ENCODE measurements at places on chromosomes 12 and 14. TPM values are rescaled to one million over a fixed set of nuclear protein-coding genes. Genes with fewer than 3 reads are reported as not detected.
A peak's percentile ranks its signal among the peaks of the same experiment; 100 is the strongest.

- DNase-seq, result no peak
Observed at GRCh38 chr12:57816001-57816854, 2.3 kb downstream of the AVIL start.

GRCh38 chr12:2890001-2890387 lies 697 bp upstream of the TULP3 start:
- DNase-seq, result no peak

DNA sequence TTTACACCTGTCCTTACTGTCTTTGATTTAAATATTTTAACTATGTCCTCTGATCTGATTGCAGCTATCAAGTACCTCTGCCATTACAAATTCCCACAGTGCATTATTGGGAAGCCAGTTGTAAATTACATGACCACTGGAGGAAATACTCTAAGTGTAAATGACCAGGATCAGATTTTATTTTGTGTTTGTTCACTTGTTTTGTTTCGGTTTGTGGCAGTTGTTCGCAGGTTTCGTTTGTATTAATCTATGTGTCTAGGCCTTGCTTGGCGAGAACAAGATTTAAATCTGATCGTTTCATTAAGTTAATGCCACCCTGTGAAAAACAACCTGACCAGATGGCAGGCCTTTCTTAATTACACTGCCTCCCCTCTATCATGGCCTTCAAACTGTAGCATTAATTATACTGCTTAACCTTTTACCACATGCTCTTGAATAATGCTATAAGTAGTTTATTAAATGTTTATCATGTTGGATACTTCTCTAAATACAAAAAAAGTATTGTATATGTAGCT lies 990.1 kb downstream of the TMTC2 start:
- DNase-seq, result no peak

GRCh38 chr12:124715121-124715990 lies 147.9 kb upstream of the NCOR2 start:
- DNase-seq, result no peak

- DNase-seq, result no peak
Observed at GRCh38 chr14:69152181-69152901, 578 bp downstream of the DCAF5 start.

- no peak for DNase-seq
Observed at GRCh38 chr12:39467432-39467870, 24.5 kb upstream of the KIF21A start.

NEUROD4 gene
- 3.3 TPM for total RNA-seq

TESPA1 gene
- total RNA-seq, result not detected

PNP gene
- 66.3 TPM for total RNA-seq

DNA sequence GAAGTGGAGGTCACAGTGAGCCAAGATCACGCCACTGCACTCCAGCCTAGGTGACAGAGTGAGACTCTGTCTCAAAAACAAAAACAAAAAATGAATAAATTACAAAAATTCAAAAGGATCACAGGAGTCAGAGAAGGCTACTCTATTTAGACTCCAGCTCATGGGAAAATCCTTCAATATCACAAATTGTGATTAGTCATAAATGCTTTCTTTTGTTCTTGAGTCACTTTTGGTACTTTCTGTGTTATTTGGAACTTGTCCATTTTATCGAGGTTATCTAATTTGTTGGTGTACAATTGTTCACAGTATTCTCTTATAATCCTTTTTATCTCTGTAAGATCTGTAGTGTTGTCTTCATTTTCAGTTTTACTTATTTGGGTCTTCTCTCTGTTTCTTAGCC lies 18.9 kb downstream of the ALDH2 start:
- no peak for DNase-seq

- no peak for DNase-seq
Observed at GRCh38 chr12:93404961-93405849, 27.5 kb downstream of the NUDT4 start.

PA2G4 gene
- 115 TPM for total RNA-seq

- no peak for DNase-seq
Observed at GRCh38 chr14:59313658-59314608, 125.5 kb downstream of the DAAM1 start.

SLC2A14 gene
- 7.0 TPM for total RNA-seq

GRCh38 chr12:92253301-92253700 lies 107.7 kb upstream of the BTG1 start:
- DNase-seq, result no peak

- no peak for DNase-seq
Observed at GRCh38 chr14:103221781-103222358, 98.6 kb downstream of the TNFAIP2 start.

GRCh38 chr12:72957454-72957853 lies 685.3 kb downstream of the TRHDE start:
- no peak for DNase-seq

GRCh38 chr12:65742018-65743010 lies 82.0 kb upstream of the HMGA2 start:
- DNase-seq, result peak; percentile 88

MMAB gene
- 39.0 TPM for total RNA-seq

SLC25A21 gene
- 0.58 TPM for total RNA-seq

GRCh38 chr12:2891240-2892053 lies 756 bp downstream of the TULP3 start:
- peak; percentile 77 for DNase-seq

GRCh38 chr14:30240018-30240417 lies 312.4 kb upstream of the PRKD1 start:
- no peak for DNase-seq

PIWIL1 gene
- not detected for total RNA-seq

- DNase-seq, result no peak
Observed at GRCh38 chr12:39581592-39581991, 38.0 kb downstream of the ABCD2 start.

DNA sequence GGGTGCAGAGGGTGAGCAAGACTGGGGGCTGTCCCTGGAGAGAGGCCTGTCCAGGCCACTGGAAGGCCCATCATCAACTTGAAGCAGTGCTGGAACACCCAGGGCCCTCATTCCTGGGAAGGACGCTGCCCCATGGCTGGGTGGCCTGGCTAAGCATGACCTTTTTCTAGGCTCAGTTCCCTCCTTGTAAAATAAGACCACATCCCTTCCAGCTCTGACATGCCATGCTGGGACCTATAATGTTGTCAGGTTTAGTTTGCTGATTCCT lies 62.8 kb downstream of the SYNE3 start:
- no peak for DNase-seq

- no peak for DNase-seq
Observed at GRCh38 chr12:106790020-106790419, 15.5 kb downstream of the RIC8B start.

DNA sequence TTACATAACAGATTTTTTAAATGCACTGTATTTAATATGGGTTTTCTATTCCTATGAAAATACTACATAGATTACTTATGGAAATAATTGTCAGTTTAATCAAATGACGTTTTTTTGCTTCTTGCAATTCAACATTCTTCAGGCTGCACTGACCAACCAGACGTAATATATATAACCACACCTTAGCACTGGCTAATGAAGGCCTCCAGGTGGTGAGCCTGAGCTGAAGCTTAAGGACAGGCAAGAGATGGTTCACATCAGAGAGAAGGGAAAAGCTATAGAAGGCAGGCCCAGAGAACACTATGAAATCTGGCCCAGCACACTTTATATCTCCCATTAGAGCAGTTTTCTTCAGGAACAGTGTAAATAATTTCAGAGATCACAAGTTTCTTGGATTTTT lies 2.8 kb upstream of the MDGA2 start:
- no peak for DNase-seq

DNA sequence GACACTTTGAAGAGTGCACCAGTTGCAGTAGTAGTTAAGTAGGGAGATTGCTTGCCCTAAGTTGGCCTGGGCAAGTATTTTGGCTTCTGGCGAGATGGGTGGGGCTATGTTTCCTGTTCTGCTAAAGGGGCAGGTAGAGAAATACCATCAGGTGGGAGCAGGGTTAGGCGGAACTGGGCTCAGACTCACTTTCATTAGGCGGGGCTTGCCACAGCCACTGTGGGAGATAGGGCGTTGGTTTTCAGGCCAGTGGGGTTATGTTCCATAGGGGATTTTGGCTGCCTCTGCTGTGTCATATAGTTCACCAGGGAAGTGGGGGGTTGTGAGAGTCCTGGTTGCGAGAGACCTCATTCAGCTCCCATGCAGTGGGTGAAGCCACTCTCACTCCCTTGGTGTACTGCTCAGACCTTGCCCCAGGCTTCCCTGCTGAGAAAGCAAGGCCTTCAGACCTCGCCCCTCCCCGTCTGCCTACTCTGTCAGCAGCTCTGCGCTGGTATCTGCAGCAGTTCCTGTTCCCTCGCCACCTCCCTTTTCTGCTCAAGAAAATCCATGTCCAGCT lies 43.3 kb downstream of the AEBP2 start:
- no peak for DNase-seq

DNA sequence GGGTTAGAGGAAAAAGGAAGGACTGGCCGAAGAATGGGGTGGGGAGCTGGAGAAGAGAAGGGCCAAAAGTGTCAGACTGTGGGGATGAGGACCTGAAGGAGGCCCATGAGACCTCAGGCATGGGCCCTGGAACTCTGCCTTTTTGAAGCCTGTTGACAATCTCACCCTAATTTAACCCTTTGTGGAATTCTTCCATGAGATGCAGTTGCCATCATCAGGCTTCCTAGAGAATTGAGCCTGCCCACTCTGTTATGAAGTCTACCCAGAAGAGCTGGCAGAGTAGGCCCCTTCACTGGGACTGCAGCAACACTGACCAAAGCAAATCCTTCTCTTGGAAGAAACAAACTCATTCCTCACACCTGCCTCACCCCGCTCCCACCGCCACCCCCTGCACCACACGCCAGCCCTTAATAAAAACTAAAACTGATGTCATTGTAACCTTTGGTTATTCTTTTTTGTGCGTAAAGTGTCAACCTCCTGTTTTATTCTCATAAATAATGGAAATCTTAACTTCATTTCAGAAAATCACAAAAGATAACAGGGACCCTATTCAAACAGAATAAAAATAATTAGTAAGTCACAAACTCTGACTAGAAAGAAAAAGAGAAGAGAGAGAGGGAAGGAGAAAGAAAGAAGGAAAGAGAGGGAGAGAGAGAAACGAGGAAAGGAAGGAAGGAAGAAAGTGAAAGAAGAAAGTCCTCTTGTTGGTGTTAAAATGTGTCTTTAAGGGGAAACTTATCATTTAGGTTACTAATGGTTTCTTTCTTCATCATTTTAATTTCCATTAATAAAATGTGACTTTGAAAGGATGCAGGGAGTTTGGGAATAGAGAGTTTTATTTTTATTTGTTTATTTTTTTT lies 61.3 kb downstream of the CRADD start:
- no peak for DNase-seq

IRAK3 gene
- total RNA-seq, result 0.21 TPM

DNA sequence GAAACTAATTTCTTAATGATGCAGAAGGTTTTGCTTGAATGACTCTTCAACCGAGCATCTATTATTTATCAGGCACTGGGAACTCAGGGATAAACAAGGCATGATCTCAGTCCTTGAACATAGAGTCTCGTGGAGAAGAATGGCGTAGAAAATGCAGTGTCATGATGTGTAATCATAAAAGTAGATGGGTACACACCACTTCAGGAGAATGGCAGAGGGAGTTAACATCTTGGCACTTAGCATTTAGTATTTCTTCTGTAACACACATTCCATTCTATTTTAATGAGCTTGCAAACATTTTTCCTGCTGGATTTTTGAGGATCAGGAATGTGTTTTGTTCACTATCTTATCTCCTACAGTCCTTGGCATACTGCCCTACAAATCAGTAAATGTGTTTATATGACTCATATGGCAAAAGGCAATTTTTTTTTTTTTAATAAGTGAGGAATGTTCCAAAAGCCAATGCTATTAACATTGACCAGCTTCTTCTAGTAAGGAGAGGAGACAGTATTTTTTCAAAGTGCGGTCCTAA lies 3.8 kb downstream of the TXNRD1 start:
- no peak for DNase-seq

DNA sequence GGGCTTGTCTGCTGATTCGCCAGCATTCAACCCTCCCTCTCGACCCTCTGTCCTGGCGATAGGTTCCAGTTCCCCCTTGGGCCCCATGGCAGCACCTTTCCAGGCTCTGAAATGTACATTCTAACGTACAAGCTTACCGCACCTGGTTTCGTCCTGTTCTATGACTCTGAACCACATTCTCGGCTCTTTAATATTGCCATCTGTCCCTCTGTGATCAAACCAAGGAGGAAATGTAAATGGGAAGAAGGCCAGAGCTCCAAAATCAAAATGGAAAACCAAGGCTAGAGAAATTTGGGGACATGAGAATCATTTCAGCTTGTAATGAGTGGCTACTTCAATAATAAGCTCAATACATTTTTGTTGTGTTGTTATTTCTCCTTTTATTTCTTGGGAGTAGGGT lies 117.2 kb downstream of the TTC7B start:
- no peak for DNase-seq

TSHR gene
- 0.65 TPM for total RNA-seq

GRCh38 chr14:54472315-54472714 lies 16.5 kb downstream of the GMFB start:
- no peak for DNase-seq

MYF6 gene
- 1.4 TPM for total RNA-seq

GRCh38 chr12:69284131-69284530 lies 44.8 kb downstream of the CPSF6 start:
- no peak for DNase-seq

- no peak for DNase-seq
Observed at GRCh38 chr14:21867541-21867940, 193.9 kb upstream of the OR4E1 start.

VTI1B gene
- 93.3 TPM for total RNA-seq

DNA sequence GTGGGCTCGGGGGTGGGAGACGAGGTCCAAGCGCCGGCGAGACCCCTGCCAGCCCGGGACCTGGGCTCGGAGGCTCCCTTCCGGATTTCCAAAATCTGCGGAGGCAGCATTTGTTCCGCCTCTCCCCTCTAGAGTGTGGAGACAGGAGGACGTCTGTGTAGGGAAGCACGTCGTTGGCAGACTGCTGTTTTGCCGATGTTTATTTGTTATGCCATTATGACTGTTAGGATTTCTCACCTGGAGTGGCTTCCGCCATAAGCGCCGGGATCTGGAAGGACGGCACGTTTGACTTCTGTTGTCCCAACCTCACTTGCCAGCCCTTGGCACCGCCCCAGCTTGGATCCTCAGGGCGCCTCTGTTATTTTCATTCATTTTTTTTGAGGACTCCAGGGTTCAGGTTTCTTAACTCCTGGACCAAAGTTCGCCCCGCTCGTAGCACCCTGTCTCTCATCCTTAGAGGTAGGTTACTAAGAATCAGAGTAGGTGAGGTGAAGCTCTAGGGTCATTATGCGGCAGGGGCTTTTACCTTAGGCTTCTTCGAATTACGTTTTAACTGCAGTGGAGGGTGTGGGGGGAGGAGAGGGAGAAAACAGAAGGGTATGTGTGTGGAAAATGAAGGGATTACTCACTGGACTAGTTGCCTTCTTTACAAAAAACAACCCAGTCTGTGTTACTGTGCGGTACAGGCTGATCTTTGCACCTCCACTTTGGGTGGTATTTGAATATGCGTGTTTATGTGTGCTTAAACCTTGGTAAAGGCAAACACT lies 547 bp upstream of the PYGL start:
- DNase-seq, result no peak

All from type B pancreatic cell (in vitro differentiated cells).